OCI-LY7 (cell line): ENCODE measurements at places on chromosomes 11 and 22. TPM values are rescaled to one million over a fixed set of nuclear protein-coding genes. Genes with fewer than 3 reads are reported as not detected.
A peak's percentile ranks its signal among the peaks of the same experiment; 100 is the strongest.

DNA sequence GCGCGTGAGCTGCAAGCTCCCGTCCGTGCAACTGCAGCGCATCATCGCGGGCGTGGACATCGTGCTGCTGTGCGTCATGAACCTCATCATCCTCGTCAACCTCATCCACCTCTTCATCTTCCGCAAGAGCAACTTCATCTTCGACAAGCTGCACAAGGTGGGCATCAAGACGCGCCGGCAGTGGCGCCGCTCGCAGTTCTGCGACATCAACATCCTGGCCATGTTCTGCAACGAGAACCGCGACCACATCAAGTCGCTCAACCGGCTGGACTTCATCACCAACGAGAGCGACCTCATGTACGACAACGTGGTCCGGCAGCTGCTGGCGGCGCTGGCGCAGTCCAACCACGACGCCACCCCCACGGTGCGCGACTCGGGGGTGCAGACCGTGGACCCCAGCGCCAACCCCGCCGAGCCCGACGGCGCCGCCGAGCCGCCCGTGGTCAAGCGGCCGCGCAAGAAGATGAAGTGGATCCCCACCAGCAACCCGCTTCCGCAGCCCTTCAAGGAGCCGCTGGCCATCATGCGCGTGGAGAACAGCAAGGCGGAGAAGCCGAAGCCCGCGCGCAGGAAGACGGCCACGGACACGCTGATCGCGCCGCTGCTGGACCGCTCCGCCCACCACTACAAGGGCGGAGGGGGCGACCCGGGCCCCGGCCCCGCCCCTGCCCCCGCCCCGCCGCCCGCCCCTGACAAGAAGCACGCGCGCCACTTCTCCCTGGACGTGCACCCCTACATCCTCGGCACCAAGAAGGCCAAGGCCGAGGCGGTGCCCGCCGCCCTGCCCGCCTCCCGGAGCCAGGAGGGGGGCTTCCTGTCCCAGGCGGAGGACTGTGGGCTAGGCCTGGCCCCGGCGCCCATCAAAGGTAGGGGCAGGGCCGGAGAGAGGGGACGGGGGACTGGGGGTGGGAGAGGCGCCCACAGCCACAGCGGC is 7.3 kb downstream of the PANX2 start:
- no peak for DNase-seq

DNA sequence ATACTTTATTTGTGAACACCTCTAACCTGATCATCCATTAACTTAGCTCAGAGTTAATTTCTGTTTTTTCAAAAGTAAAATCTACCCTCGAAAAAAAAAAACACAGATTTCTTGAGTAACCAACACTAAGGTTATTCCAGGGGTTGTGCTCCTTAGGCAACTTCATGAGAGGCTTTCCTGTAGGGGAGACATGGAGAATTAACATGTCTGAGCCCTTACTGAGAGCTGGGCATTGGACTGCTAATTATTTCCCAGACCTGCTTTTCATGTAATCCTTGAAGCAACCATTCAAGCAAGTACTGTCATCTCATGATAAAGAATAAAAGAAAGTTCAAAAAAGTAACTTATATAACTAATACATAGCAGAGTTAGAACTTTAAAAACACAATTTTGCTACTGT is 13.5 kb upstream of the UPB1 start:
- no peak for DNase-seq

DNA sequence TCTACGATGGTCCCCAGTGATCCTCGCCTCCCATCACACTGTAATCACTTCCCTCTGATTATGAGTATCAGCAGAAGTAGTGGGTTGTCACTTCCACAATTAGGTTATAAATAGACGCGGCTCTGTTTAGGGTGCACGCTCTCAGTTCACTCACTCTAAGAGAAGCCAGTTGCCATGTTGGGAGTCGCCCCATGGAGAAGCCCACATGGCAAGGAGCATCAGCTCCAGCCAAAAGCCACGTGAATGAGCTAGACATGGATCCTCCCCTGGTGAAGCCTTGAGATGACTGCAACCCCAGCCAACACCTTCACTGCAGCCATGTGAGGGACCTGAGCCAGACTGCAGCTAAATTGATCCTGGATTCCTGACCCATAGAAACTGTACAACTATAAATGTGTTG is 26.4 kb upstream of the MYOD1 start:
- DNase-seq = no peak

GRCh38 chr11:14503023-14503422 is 3.4 kb upstream of the COPB1 start:
- no peak for DNase-seq

GRCh38 chr22:36027579-36027934 is 1.1 kb downstream of the RBFOX2 start:
- DNase-seq = peak; percentile 53

DNA sequence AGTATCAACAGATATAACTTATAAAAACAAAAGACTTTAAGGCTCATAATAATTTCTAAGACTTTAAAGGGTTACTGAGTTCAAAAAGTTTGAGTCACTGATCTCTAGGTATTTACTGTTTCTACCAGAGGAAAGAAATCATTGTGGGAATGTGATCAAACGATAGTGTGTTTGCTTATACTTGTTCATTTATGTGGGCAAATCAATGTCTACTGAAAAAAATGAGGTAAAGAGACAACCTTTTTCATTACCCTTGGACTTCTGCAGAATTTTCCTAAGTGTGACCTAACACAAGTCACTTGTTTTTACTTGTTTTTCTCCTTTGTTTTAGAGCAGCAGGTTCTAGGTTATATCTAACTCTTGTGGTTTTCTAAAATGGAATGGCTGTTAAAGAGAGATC is 65.4 kb downstream of the PRR5L start:
- no peak for DNase-seq

DNA sequence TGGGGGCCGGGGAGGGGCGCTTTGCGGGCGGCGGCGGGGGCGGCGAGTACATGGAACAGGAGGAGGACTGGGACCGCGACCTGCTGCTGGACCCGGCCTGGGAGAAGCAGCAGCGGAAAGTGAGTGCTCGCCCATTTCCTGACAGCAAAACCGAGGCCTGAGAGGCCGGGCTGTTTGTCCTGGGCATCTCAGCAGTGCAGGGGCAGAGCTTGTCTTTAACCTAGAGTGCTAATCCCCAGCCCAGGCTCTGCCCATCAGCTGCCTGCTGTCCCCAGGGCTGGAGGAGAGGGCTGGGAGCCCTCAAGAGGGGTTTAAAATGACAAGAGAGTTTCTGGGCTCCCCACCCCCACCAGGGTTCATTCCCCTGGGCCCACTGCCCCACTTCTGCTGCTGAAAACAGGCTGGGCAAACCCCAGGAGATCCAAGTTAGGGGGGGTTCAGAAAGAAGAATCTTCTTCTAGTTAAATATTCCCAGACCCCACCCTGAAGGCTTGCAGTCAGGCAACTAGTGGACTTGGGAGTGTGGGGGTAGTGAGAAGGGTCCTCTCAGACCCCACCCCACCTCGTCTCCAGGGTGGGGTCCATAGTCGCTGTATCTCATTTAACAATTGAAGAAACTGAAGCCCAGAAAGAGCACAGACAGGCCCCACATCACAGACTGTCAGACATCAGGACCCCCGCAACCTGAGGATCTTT is 411 bp downstream of the ACTN3 start:
- DNase-seq = no peak

- peak; percentile 29 for DNase-seq
These were observed 149.7 kb downstream of the LRRC4C start for GRCh38 chr11:41309716-41310115.

GRCh38 chr22:22554587-22555284 is 4.3 kb downstream of the PRAME start:
- no peak for DNase-seq

DNA sequence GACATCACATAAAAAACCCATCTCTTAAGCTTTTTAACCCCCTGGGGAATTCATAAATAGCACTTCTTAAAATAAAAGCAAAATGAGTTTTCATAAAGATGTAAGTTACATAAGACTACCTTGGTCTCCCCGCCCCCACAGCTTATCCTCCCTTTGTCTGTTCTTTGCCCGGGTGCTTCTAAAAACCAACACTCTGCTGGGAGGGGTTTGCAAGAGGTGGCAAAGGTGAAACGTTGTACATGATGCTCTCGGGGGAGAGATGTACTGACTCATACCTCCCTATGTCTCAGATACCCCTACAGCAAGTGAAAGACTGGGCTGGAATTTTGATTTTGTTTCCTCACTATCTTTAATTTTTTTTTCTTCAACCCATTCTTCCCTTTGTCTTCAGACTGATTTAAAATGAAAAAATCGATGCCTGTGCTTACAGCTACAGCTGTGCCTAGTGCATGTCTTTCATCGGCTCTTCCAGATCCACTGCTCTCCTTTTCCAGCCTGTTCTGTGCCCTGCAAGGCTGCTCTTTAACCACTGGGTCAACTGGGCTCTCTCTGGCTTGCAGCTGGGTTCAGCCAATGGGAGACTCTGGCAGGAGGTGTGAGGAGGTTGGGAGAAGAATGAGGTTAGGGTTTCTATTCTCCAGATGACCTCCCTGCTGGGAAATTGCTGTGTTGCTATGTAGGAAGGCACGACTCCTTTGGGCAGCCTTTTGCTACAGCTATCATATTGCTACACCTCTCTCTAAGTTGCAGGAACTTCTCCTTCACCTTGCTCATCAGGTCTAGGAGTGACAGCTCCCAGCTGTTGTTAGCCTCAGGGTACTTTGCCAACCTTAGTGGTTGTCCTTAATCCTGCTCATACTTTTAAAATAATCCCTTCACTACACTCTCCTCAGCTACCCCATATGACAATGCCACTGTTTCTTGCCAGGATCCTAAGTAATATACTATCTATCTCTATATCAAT is 266.5 kb downstream of the TENM4 start:
- no peak for DNase-seq

DNA sequence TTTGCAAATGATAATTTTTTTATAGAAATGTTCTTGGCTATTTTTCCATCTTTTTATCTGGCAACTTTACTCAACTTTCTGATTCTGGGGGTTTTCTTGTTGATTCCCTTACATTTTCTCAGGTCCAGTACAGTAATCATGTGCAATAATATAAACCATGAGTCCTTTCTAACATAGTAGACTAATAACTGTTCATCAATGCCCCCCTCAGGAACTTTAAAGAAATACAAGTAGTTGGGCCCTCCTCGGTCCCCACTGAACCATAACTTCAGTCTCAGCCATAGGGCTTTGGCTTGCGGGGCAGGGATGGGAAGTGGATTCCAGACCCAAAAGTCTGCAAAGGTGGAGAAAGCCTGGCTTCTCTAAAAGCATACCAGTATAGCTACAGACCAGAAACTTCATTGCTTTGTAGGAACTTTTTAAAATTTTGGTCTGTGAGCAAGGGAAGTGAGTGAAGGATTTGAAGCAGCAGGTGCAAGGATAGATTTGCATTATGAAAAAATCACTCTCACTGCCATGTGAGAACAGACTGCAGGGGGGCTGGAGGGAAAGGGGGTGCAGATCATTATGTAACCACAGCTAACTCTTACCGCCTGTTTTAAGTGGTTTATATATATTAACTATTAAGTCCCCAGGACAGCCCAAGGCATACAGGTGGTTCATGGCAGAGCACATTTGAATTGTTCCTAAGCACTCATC is 10.4 kb upstream of the TUB start:
- peak; percentile 33 for DNase-seq

DNA sequence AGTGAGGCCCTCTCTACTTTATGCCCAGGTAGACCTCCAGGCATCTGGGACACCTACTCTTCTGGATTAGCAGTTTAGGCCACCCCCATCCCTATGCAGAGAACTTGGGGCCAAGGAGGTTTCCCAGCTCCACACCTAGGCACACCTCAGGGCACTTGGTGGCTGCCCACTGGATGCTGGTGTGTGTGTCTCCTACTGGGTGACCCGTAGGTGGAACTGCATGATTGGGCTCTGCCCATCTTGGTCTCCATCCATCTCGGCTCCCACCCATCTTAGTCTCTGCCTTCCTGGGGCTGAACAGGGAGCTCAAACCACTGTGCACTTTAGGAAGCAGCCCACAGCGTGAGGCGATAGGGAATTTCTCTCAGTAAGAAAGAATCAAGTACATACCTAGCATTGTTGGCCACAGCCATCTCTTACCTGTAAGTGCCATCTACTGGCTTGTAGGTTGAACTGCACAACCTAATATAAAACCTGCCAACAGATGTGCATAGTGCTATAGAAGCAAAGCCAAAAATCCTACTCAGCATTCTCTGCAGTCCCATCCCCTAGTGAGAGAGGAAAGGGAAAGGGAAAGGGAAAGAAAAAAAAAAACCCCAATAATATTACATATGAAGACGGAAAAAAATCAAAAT is 61.6 kb upstream of the PTPN5 start:
- DNase-seq = peak; percentile 41

GPR152 gene
- not detected in 2 replicates for total RNA-seq

TYR gene
- total RNA-seq = not detected in 2 replicates

FAM89B gene
- 17.9 and 25.3 TPM in 2 replicates for total RNA-seq

SCO2 gene
- 3.9 and 4.1 TPM in 2 replicates for total RNA-seq
